ENCODE measurements at places on chromosomes 1 and 21.
A peak's percentile ranks its signal among the peaks of the same experiment; 100 is the strongest.

GRCh38 chr21:15053500-15053899 is 11.3 kb downstream of the NRIP1 start:
- no peak for DNase-seq

- DNase-seq = no peak
Measured at GRCh38 chr21:43985690-43986251, 26.3 kb upstream of the TRAPPC10 start.

DNA sequence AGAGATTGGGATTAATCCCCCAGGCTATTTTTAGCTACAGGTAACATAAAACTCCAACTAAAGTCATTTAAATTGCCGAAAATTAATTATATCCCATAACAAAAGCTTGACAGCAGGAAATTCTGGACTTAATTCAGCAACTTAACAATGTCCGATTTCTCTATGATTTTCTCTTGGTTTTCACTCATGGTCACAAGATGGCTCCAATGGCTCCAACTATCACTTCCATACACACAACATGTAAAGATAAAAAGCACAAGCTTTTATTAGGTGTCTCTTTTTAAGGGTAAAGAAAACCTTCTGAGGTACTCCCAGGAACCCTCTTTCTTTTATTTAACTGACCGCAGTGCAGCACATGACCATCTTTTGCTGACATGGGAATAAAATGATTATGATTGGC is 363.5 kb upstream of the PTBP2 start:
- DNase-seq = no peak

DNA sequence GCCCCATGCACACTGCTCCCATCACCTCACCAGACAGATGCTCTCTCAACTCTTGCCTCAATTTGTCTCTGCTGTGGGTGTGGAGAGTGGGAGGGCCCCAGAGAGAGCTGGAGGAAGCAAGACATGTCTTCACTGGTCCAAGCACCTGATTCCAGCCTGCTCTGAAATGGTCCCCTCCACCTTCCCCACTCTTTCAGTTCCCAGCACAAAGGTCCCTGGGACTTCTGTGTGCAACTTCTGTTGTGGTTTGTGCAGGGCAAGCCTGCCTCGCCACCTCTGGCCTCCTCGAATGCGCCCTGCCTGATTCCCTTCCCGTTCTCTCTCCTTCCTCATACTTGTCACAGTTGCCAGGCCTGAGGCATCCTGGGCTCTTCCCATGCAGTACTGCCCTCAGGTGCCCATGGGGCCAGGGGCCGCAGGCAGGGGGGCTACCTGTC is 119.3 kb downstream of the SYT2 start:
- no peak for DNase-seq

DNA sequence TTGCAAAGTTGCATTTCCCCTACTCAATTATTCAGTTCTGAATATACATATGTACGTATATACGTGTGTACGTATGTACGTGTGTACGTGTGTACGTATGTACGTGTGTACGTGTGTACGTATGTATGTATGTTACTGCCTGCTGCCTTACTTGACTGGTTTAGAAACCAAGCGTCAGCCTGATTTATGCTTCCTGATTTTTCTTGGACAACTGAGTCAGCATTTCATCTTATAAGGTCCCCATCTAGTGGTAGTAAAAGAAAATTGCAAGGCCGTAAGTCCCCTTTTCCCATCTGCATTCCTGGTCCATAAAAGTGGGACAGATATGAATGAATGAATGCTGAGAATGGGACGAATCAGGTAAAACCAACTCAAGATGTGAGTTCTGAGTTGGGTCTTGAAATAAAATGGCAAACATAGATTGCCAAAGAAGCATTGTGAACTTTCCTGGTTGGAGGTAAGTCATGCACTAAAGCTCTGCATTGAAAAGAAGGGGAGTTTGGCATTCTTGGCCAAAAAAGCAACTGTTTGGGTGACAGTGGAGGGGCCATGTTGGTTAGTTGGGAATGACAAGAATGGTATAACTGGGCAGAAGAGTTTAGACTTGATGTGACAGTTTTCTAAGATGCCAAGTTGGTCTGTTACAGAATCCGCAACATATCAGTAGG is 76.4 kb upstream of the DNAH14 start:
- DNase-seq = no peak

- DNase-seq = no peak
Measured at GRCh38 chr1:67317803-67318202, 10.1 kb downstream of the IL12RB2 start.

GRCh38 chr1:64744492-64745180 is at the start of gene RAVER2:
TSS of gene RAVER2 (plus strand) at chr1:64745075. CDS start at chr1:64745173, 98 bp downstream.
- DNase-seq = peak; percentile 57

DNA sequence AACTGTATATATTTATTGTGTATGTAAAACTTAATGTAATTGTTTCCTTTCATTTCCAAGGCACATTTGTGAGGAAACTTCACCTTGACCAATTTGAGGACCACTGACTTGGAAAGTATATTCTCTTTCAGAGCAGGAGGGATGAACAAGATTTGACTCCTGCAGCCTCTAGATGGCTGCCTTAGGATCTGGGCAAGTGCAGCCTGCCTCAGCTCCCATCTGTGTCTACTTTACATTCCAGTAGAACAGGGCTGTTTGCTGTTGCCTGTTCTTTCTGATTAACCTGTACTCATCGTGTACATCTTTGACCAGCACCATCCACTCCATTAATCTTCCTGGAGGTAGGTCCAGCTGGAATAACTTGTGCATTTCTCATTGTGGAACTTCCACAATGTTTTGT is 312.8 kb downstream of the HLX start:
- DNase-seq = no peak

GRCh38 chr1:14733048-14733778 is 134.7 kb downstream of the KAZN start:
- no peak for DNase-seq

DNA sequence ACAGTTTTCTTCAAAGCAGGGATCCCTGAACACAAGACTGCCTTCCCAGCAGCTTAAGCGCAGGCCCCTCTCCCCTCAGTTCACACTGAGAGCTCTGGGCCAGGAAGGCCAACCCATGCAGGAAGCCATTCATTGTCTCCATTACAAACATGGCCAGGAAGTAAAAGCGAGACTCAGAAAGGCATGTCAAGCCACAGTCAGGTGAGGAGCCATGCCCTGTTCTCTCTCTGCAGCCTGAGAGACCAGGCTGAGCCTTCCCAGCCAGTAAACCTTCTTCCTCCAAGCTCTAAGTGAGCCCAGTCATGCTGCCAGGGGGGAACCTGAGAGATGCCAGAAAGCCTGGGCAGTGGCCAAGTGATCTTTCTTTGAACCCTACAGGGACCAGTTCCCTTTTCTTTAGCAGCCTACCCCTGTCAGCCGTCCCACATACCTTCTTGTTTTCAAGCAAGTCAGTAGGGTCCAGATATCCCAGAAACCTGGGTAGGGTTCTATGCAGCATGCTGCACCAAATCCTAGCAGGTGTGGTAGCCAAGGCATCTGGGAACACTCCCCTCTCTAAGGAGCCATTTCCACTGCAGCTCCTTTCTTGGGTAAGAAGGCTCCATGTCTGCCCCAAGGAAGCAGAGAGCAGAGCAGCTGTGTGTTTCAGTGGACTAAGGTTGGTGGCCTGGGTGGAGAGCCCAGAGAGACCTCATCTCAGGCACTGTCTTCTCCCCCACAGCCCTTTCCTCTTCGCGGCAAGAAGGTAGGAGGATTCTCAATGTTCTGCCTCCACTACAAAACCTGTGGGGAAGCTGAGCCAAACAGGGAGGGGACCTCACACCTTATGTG is 977 bp downstream of the TRAF3IP3 start:
- no peak for DNase-seq

- DNase-seq = no peak
Measured at GRCh38 chr21:26851109-26851944, 6.1 kb upstream of the ADAMTS1 start.
